AG10803 (cell line): ENCODE measurements at places on chromosomes 2 and 18.

- DNase-seq: peak; percentile 29
Measured at GRCh38 chr2:223674998-223675609, 72.9 kb upstream of the SCG2 start.

- peak; percentile 10 for DNase-seq
Measured at GRCh38 chr2:62934517-62934916, 116.1 kb upstream of the OTX1 start.

DNA sequence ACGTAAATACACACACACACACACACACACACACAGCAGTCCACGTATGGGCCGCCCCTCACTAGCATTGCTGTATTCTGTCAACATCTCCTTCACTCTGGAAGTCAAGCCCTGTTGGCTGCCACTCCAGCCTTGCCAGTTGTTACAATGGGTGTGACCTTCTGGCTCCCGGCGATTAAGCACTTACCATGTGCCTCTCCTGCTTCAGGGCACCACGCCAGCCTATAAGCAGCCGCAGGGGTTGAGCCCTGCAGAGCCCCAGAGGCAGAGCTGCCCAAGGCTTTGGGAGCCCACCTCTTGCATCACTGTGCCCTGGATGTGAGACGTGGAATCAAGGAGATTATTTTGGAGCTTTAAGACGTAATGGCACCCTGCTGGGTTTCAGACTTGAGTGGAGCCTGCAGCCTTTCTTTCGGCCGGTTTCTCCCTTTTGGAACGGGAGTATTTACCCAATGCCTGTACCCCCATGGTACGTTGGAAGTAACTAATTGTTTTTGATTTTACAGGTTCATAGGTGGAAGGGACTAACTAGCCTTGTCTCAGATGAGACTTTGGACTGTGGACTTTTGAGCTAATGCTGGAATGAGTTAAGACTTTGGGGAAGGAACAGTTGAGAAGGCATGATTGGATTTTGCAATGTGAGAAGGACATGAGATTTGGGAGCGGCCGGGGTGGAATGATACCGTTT lies 54.5 kb upstream of the ROCK2 start:
- DNase-seq: no peak

- DNase-seq: peak; percentile 96
Measured at GRCh38 chr2:205731583-205731981, 49.3 kb downstream of the NRP2 start.

GRCh38 chr2:70975237-70975636 lies 3.2 kb upstream of the ANKRD53 start:
- DNase-seq: no peak

- DNase-seq: no peak
Measured at GRCh38 chr2:236086971-236087465, 81.2 kb downstream of the GBX2 start.
